ENCODE measurements at places on chromosomes 11 and 22.

- no peaks in the 10 kb centered on the region for H3K36me3 ChIP-seq
- no peak overlapping the region for H3K27ac ChIP-seq
- peaks cover 22% of the 10 kb centered on the region for H3K27me3 ChIP-seq
- no peaks in the 10 kb centered on the region for H3K4me1 ChIP-seq
Observed at GRCh38 chr22:32080904-32081303, 37.8 kb downstream of the SLC5A1 start.

GRCh38 chr22:41481131-41481830 is 12.4 kb downstream of the ACO2 start:
- peaks cover 87% of the 10 kb centered on the region for H3K4me1 ChIP-seq
- no peak for ATAC-seq
- H3K27me3 ChIP-seq: no peaks in the 10 kb centered on the region
- peak overlapping the region; percentile 91 for H3K27ac ChIP-seq
- H3K4me3 ChIP-seq: peak overlapping the region; percentile 56

DNA sequence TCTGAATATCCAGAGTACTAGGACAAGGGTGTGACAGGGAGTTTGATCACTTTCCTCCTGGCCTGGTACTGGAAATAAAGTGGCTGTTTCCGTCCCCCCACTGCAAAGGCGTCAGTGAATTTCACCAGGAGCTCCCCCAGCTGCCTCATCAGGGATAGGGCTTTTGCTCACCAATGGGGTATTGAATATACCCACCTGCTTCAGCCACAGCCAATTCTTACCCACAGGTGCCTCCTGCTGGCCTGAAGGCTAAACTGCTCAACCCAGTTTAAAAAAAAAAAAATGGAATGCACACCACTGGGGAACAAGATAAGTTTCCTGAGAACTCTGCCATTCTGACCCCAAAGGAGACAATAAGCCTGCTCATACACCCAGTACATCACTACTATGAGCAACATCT is 65.3 kb upstream of the MS4A8 start:
- ATAC-seq: peak; percentile 73
- H3K36me3 ChIP-seq: no peaks in the 10 kb centered on the region
- H3K27me3 ChIP-seq: peaks cover 17% of the 10 kb centered on the region
- H3K4me1 ChIP-seq: peaks cover 36% of the 10 kb centered on the region
- peak overlapping the region; percentile 18 for H3K4me3 ChIP-seq

- no peaks in the 10 kb centered on the region for H3K27me3 ChIP-seq
- no peak for ATAC-seq
- H3K4me1 ChIP-seq: no peaks in the 10 kb centered on the region
Observed at GRCh38 chr11:132395434-132395833, 1025.0 kb downstream of the NTM start.

DNA sequence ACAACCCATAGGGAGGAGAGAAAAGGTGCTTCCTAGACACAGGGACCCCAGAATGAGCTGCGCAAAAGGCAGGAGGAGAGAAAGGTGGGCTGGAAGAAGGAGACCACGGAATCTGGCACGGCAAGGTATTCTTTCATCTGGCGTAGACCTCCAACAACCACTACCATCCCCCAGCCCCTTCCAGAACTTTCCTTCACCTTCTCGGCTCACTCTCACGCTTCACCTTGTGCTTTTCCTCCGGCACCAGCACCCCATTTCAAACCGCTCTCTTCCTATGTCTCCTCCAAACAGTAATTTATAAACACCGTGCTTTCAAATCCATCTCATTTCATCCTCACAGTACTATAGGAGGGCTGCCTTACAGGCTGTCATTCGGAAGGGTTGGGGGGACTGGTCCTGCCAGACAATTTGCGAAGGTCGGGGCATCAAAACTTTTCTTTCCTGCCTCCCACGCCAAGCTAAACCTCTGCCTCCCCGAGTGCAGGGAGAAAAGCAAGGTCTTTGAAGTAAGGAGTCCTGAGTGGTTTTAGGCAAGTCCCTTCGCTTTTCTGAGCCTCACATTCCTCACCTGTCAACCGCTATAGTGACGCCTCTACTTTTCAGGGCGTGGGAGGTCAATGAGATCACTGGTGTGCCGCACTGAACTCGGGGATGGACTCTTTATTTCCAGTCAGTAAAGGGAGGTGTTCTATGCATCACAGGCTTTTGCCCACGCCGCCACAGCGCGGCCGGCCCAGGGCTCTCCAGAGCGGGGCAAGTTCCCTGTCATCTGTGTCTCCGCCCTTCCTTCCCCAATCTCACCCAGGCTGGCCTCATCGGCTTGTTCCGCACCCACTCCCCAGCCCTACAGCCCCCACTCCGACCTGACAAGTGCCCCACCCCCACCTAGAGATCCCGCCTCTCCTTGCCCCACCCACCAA is 800 bp downstream of the KCTD21 start:
- H3K27ac ChIP-seq: peak overlapping the region; percentile 79
- H3K4me1 ChIP-seq: peaks cover 38% of the 10 kb centered on the region
- peak; percentile 71 for ATAC-seq
- peak overlapping the region; percentile 98 for H3K4me3 ChIP-seq
- no peaks in the 10 kb centered on the region for H3K27me3 ChIP-seq

DNA sequence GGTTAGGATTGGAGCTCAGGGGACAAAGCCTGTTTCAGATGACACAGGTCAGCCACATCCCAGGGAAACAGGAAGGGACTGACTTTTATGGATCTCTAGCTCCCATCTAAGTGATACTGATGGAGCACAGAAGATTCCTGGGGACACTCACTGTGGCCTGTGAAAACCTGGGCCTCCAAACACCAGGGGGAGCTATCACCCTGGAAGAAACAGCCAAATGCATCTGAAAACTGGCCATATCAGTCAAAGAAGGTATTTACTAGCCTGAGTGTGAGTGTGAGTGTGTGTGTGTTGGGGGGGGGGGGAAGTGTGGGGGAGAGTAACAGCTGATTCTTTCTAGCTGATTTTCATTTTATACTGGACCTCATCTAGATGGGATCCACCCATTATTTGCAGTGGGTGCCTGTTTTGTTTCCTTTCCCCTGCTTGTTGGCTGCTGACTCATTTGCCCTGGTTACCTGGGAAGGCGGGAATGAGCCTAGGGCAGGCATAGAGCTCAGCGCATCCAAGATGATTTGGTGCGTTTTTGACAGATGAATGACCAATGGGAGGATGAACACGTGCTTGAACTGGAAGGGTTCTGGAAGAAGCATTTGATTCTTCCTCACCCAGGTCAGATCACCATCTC is 284.0 kb downstream of the KIRREL3 start:
- peaks cover 20% of the 10 kb centered on the region for H3K27me3 ChIP-seq
- H3K36me3 ChIP-seq: no peaks in the 10 kb centered on the region
- no peaks in the 10 kb centered on the region for H3K4me1 ChIP-seq
- ATAC-seq: no peak

GRCh38 chr11:107999759-108000455 is 8.8 kb upstream of the CUL5 start:
- no peaks in the 10 kb centered on the region for H3K36me3 ChIP-seq
- peak; percentile 48 for ATAC-seq
- H3K4me3 ChIP-seq: no peak overlapping the region
- no peak overlapping the region for H3K27ac ChIP-seq
- peaks cover 8% of the 10 kb centered on the region for H3K27me3 ChIP-seq

DNA sequence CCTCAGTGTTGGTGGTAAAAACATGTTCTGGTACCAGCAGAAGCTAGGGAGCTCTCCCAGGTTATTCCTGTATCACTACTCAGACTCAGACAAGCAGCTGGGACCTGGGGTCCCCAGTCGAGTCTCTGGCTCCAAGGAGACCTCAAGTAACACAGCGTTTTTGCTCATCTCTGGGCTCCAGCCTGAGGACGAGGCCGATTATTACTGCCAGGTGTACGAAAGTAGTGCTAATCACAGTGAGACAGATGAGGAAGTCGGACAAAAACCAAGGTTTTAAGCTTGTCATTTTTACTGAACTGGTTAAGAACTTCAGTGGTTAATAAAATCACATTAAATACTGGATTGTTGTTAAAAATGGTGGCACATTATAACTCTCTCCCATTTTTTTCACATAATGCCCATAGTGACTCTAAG is 42.6 kb upstream of the VPREB1 start:
- H3K4me1 ChIP-seq: peaks cover 48% of the 10 kb centered on the region
- H3K4me3 ChIP-seq: no peak overlapping the region
- peak overlapping the region; percentile 65 for H3K27ac ChIP-seq
- H3K27me3 ChIP-seq: no peaks in the 10 kb centered on the region
- peak; percentile 60 for ATAC-seq
- no peaks in the 10 kb centered on the region for H3K36me3 ChIP-seq

GRCh38 chr11:35103366-35104208 is 35.4 kb upstream of the CD44 start:
- H3K4me1 ChIP-seq: peaks cover 35% of the 10 kb centered on the region
- no peak for ATAC-seq
- H3K4me3 ChIP-seq: no peak overlapping the region
- no peaks in the 10 kb centered on the region for H3K36me3 ChIP-seq

DNA sequence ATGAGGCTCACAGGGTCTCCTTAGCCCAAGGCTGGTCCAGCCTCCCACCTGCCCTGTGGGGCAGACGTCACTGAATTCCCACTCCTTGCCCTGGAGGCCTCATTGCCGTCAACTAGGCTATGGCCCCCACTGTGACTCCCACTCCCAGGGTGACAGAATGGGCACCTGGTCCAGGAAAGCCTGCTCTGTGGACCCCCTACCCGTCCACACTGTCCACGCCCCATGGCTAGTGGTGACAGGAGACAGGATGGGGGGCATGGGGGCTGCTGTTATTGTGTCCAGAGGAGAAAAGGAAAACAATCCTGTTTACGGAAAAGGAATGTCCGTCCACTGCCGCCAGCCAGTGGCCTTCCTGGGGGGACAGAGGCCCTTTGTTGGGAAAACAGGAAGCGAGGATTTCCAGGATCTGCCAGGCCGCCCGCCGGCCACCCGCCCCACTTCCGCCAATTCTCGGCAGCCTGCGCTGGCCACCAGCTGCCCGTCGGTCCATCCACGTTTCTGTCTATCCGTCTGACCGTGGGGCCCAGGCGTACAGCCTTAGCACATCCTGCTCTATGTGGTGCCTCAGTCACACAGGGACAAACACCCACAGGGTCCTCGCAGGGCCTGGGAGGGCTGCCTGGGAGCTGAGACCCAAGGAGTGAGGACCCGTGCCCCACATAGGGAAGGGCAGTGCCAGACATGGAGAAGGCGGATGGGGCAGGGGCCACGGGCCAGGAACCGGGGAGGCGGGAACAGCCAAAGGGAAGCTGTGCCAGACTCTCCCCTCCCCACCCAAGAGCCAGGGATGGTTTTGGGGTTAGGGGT is 19.5 kb downstream of the CRELD2 start:
- no peak overlapping the region for H3K4me3 ChIP-seq
- H3K36me3 ChIP-seq: peaks cover 8% of the 10 kb centered on the region
- ATAC-seq: no peak
- no peaks in the 10 kb centered on the region for H3K27me3 ChIP-seq
- H3K27ac ChIP-seq: peak overlapping the region; percentile 86

DNA sequence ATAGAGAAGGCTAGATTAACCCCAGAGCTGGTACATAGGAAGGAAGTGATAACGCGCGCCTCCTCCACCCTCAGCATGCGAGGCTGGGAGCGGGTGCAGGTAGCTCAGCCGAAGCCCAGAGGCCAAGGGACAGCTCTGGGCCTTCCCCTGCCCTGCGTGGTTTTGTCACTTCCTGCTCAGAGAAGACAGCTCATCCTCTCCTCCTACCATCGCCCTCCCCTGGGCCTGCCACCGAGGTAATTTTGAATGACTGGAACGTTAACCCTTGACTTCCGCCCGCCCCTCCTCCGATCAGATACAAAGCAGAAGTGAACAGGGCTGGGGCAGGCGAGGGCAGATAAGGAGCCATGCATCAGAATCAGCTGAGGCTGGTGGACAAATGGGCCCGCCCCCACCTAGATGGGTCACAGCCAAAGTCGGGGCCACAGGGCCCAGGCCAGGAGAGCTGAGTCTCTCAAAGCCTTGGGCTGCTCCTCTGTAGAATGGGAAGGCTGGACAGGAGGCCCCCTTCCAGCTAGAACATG is 1.6 kb downstream of the RAC2 start:
- peak overlapping the region; percentile 91 for H3K27ac ChIP-seq
- H3K27me3 ChIP-seq: no peaks in the 10 kb centered on the region
- peak; percentile 89 for ATAC-seq

DNA sequence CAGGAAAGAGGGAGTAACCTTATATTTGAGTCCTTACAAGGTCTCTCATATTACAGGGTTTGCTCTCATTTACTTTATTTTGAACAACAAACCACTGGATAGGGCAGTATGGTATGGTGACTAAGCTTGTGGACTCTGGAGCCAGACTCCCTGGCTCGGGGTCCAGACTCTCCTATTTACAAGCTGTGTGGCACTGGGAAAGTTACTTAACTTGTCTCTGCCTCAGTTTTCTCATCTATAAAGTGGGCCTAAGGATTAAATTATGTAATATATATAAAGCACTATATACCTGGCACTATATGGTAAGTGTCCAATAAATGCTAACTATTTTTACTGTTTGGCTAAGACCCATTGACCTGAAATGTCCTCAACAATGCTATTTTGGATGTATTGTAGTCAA is 1.7 kb upstream of the DCHS1 start:
- H3K36me3 ChIP-seq: peaks cover 8% of the 10 kb centered on the region
- peaks cover 15% of the 10 kb centered on the region for H3K27me3 ChIP-seq
- no peak overlapping the region for H3K27ac ChIP-seq
- no peak for ATAC-seq
- H3K4me3 ChIP-seq: no peak overlapping the region

DNA sequence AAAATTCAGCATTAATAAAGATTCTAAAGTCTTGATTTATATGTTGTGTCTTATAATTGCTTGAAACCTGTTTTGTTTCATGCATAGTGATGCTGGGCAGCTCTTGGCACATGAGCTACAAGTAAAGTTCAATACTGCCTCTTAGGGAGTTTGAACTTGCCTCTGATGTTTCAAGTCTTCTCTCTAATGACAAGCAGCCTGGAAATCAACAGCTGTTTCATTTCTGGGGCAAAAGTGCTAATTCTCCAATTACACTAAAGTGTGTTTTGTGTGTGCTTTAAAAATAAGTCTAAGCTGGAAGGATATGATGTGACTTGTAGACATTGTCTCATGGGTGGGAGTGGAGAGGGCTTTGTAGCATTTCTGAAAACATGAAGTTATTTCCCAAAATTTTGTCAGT is 23.7 kb upstream of the SESN3 start:
- H3K4me1 ChIP-seq: peaks cover 71% of the 10 kb centered on the region
- no peaks in the 10 kb centered on the region for H3K36me3 ChIP-seq
- peak overlapping the region; percentile 95 for H3K27ac ChIP-seq

GRCh38 chr11:8810540-8811301 is 100.3 kb upstream of the AKIP1 start:
- H3K36me3 ChIP-seq: no peaks in the 10 kb centered on the region
- H3K27me3 ChIP-seq: peaks cover 12% of the 10 kb centered on the region
- peaks cover 9% of the 10 kb centered on the region for H3K4me1 ChIP-seq
- peak overlapping the region; percentile 58 for H3K4me3 ChIP-seq
- peak overlapping the region; percentile 51 for H3K27ac ChIP-seq
- no peak for ATAC-seq

- ATAC-seq: no peak
- H3K27ac ChIP-seq: no peak overlapping the region
- H3K27me3 ChIP-seq: peaks cover 9% of the 10 kb centered on the region
Observed at GRCh38 chr11:44760917-44761550, 34.3 kb downstream of the TSPAN18 start.

DNA sequence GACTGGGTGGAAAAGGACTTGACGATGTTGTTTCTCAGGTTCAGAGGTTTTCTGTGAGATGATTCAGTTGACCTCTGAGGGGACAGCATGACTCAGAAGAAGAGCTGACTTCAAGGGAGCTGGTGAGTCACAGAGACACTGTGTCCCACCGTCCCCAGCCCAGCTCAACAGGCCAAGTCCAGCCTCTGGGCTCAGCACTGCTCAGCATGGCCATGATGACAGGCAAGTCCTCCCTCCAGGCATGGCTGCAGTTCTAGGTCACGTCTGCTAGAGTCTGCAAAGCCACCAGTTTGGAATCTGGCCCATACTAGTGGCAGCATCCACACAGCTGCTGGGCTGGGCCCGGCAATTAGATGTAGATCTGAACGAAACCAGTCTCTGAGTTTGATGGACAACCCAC is 12.9 kb downstream of the TRIM29 start:
- no peaks in the 10 kb centered on the region for H3K4me1 ChIP-seq
- H3K36me3 ChIP-seq: no peaks in the 10 kb centered on the region
- peaks cover 28% of the 10 kb centered on the region for H3K27me3 ChIP-seq
- peak; percentile 6 for ATAC-seq
